ENCODE measurements at places on chromosomes 5 and 9. TPM values are rescaled to one million over a fixed set of nuclear protein-coding genes. Genes with fewer than 3 reads are reported as not detected.

The ADAMTS6 gene
- 12.6 TPM for total RNA-seq

The LCN9 gene
- total RNA-seq, result not detected

The SLC6A3 gene
- not detected for total RNA-seq

The SPINK1 gene
- not detected for total RNA-seq

The NEUROG1 gene
- total RNA-seq, result not detected

The IGFBPL1 gene
- not detected for total RNA-seq

The ZCCHC10 gene
- 16.3 TPM for total RNA-seq

The GABRA6 gene
- not detected for total RNA-seq

The MARCHF3 gene
- total RNA-seq, result 13.2 TPM

The EGFL7 gene
- 172 TPM for total RNA-seq

The ACOT12 gene
- not detected for total RNA-seq

All from spleen (tissue), 13 donors.